ENCODE measurements at places on chromosomes 1 and 21.

DNA sequence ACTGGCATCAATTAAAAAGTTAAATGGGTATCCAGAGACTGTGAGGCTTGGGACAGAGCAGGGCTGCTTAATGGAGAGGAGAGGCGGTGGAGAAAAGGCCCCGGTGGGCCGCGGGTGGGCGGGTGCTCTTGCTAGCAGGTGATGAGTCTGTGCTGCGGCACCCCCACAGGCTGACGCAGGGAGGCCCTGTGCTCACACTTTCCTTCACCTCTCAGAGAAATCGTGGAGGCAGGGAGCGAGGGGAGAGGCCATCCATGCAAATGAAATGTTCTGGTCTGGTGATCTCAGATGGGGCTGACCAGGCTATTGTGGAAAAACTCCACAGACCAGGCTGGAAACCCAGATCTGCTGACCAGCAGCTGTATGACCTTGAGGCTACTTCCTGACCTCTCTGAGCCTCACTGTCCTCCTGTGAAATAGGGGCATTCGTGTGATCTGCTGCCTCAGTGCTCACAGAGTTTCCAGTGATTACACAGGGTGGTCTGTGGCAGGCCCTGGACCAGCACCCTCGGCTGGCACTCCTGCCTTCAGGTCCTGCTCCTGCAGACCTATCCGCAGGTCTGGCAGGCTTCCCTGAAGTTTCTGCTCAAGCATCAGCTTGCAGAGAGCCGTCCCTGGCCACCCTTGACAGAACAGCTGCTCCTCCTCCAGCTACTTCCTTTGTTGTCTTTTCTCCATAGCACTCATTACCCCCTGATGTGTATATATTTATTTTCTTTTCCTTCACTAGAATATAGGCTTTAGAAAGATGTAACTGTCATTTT, 89.2 kb downstream of the BEND5 start:
- no peak for DNase-seq

- peak; percentile 16 for DNase-seq
Measured at GRCh38 chr1:19312782-19313635, 883 bp downstream of the SLC66A1 start.

DNA sequence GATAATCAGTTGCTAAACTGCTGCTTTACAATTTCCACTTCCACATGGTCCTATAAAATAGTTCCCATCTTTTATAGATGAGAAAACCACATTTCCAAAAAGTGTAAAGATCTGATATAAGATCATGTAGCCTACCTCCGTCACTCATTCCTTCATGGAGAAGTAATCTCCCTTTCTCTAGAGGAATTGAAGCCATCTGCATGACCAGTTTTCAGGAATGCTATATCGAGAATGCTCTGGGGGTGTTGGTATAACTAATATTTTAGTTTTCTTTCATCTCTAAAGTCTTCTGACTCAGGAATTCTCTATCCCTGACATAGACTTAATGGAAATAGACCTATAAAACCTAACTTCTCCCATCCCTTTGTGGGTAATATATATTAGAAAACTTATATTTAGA, 173.0 kb upstream of the UBE2U start:
- DNase-seq, result no peak

DNA sequence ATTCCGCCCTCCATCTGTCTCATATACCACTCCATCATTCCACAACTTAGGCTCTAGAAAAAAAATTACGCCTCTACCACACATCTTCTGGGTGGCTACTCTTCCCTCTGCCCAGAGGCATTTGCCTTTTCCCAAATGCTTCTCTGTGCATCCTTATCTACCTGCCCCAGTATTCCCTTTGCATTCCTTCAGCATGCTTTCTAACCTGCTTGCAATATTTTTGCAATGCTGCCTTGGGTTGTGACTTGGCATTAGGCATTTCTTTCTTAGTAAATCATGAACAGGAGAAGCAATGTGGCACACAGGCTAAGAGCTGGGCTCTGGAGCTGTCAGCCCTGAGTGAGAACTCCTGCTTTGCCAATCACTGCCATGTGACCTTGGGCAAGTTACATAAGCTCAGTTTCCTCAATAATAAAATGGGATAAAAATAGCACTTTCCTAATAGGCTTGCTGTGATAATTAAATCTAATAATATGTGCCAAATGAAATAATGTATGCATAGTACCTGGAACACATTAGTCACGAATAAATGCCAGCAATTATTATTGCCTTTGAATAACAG, 276.0 kb downstream of the ASTN1 start:
- no peak for DNase-seq

DNA sequence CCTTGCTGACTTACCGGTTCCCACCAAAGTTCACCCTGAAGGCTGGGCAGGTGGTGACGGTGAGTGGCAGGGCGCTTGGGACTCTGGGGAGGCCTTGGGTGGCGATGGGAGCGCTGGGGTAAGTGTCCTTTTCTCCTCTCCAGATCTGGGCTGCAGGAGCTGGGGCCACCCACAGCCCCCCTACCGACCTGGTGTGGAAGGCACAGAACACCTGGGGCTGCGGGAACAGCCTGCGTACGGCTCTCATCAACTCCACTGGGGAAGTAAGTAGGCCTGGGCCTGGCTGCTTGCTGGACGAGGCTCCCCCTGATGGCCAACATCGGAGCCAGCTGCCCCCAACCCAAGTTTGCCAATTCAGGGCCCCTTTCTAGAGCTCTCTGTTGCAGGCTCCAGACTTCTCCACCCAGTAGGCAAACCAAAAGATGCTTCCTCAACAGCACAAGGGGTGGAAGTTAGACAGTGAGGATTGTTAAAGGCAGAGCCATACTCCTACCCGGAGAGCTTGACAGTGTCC, 16.4 kb upstream of the SEMA4A start:
- no peak for DNase-seq

GRCh38 chr1:111742938-111743549, 3.8 kb upstream of the INKA2 start:
- DNase-seq, result no peak

DNA sequence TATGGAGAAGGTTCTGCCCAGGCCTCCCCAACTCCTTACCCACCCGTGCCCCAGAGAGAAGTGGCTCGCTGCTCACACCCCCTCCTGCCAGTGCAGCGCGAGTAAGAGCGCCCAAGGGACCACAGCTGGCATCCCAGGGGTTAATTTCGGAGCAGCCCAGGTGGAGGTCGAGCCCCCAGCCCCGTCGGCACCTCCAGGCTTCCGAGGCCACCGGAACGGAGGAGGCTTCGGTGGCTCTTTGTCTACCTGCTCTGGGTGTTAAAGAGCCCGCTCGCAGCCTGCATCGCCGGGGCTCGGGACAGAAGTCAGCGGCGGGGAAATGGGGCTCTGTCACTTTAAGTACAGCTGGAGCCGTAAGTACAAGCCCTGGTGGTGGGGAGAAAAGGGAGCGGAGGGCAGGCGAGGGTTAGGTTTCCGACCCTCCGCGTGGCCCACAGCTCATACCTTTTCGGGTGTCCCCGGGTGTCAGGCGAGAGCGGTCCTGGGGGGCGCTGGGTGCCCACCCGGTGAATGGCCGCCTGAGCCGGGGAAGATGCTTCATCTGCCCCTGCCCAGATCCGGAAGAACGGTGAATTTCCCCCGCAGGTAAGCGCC, 89.4 kb upstream of the IPO9 start:
- no peak for DNase-seq

DNA sequence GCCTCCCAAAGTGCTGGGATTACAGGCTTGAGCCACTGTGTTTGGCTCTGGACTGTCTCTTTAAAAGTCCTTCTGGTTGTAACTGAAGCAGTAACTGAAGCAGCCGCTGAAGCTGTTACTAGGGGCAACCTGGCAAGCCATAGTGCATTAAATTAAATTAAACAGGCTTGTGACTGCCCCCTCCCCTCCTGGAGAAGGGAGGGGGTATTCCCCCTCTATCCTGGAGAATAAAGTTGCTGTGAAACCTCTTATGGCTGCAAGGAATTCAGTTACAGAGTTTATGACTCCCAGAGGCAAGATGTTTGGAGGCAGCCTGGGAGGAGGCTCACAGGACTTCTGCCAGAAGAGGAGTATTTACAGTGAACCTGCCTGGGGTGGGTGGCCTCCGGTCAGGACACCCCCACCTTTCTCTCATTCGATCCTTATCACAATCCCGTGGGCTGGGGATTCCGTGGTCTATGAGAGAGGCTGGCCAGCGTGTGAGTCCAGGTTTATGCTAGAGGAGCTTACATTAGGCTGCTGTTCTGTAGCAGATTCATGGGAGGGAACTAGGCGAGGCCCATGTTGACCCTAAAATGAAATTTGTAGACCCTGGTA, 8.3 kb downstream of the TTC22 start:
- DNase-seq, result no peak

- no peak for DNase-seq
Measured at GRCh38 chr1:205800427-205800826, 12.6 kb downstream of the SLC41A1 start.

DNA sequence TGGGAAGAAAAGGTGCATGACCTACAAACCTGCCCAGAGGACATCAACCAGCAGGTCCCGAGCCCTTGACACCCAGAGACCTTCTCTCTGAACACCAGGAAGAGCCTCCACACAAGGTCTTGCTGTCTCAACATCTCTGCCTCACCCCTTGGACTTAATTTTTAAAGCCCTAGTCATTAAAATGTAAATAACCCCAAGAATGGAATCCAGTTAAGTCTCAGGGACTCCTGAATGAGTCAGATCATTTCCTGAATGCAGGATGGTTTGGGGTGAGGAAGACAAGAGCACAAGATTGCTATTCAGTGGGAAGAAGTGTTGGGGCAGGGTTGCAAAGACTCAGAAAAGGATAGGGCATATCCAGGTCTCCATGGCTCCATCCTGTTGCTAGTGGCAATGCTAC, 17.8 kb upstream of the GRIK3 start:
- DNase-seq, result no peak

- DNase-seq, result no peak
Measured at GRCh38 chr1:39639305-39640130, at the start of gene HEYL. TSS of gene HEYL (minus strand) at chr1:39639643. CDS start at chr1:39639625, 18 bp downstream.

GRCh38 chr1:40064797-40065499, 24.4 kb downstream of the CAP1 start:
- no peak for DNase-seq

DNA sequence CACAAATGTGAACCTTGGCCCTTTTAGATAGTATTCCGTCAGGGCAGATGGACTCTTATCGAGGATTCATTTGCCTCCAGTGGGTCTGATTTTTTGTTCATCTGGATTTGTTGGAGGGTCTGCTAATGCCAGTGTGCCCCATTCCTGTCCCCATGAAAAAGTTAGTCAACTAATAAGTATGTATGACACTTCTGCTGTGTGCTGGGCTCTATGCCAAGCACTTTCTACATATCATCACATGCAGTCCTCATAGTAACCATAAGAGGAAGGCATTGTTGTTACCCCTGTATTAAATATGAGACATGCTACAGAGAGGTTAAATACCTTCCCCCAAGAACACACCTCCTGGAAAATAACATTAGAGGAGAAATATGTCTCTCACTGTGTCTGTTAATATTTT, 46.6 kb upstream of the MAB21L3 start:
- no peak for DNase-seq

DNA sequence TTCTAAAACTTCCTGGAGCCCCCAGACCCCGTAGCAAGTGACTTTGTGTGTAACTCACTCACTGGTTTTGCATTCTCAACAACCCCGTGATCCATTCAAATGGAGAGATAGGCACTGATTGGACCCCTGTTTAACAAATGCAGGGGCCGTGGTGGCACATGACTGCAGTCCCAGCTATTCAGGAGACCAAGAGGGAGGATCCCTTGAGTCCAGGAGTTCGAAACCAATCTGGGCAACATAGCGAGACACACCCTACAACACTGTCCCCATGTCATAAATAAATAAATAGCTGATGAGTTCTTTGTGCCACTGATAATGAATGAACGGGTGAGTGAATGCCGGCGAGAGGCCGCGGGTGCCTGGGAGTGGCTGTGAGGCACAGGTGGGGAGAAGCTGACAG, 59.4 kb upstream of the PAX7 start:
- no peak for DNase-seq

DNA sequence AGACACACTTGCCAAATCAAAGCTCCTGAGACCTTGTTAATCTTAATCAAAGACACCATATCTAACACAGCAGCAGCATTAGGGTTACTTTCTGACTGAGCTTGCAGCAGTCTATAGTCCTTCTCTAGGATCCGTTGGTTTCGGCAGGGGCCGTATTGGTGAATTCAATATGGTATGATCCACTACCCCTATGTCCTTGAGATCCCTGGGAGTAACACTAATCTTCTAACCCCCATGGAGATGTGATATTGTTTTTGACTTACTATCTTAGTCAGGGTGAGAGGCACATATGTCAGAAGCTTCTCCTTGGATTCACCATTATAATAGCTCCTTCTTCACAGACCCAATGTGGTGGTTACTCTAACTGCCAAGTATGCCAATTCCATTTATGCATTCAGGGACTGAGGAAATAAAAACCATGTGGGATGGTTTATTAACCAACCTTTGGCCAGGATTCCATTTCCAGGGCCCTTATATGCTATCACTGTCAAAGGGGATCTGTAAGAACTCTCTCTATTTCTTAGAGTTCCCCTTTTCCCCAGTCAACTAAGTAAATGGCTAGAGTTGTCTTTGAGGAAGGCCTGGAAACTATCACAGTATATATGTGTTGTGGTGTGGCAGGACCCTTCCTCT, 673.6 kb upstream of the USP24 start:
- no peak for DNase-seq

DNA sequence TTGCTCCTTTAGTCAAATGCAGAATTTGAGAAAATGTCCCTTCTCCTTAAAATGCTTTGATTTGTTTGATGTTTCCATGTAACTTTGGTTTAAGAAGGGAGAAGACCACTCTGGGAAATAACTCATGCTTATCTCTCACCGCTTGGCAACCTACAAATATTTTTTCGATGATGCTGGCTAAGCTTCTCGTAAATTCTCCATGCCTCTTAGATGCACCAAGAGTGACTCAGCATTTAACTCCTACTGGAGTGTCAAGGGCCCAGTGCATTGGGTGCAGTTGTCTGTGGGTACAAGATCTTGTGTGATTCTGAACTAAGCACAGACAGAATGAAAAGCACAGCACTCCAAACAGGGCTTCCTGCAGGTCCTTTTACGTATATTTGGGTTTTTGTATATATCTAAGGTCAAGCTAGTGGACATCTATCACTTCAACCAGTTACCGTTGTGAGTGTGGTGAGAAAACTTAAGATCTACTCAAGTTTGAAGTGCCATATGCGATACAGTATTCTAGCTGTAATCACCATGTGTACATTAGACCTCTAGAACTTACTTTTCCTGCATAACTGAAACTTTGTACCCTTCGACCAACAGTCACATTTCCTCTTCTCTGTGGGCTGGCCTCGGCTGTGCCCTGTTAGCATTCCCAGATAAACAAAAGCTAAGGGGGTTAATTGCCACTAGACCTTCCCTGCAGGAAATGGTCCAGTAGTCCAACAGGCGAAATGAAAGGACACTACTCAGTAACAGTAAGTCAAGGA, 55.8 kb downstream of the COL18A1 start:
- no peak for DNase-seq
